ENCODE measurements at places on chromosomes 3 and 15.

- DNase-seq: no peak
Observed at GRCh38 chr3:4739289-4740236, 239.7 kb upstream of the BHLHE40 start.

DNA sequence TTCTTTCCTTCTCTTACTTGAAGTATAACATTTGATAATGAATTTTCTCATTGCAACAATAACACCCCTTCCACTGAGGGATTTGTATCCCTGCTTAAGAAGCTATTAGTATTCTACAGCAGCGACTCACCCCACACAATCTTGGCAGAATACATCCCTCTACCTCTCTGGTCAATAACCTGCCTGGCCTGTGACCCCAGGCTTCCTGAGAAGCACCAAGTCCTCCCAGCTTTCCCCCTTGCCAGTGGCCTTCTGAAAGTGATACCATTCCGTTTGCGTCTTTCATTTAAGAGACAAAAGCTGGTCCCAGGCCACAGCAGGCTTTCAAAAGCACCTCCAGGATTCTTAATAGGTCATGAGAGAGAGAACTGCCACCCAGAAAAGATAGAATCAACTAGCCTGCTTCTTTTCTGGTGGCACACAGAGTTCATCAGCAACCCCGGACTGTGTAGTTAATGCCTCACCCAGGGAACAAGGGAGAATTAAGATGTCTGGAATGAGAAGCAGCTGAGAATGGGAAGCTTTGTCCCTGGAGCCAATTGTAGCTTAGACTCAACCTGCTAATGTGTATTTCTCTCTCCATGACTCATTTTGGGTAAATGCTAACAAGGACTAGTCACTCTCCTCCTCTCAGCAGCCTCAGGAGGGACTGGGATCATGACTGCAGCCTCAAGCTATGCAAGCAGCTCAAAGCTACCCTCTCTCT lies 101.0 kb upstream of the CPNE4 start:
- DNase-seq: no peak

DNA sequence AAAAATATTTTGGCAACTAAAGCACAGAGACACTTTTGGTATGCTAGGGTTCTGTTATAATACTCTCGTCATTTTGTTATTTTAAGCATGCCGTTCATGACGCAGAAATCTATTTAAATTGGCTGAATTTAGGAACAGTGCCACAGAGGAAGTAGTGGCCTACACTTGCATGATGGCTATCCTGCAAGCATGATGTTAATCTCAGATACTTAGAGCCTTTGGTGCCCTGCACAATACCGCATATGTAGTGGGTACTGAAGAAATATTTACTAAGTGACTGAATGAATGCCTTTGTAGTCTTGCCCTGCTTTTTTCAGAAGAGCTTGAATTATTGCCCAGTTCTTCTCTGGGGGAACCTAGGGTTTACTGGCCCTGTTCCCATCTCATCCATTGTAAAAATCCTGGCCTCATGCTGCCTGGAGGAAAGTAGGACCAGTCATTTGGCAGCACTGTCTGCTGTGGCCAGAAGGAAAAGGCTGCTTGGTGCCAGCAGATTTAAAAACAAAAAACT lies 79.0 kb downstream of the SERPINI1 start:
- DNase-seq: no peak

GRCh38 chr15:73127302-73127936 lies 75.2 kb downstream of the NEO1 start:
- DNase-seq: no peak
